ENCODE measurements at places on chromosomes 3 and 15.

- no peak for DNase-seq
Measured at GRCh38 chr3:27719314-27720003, 2.7 kb downstream of the EOMES start.

DNA sequence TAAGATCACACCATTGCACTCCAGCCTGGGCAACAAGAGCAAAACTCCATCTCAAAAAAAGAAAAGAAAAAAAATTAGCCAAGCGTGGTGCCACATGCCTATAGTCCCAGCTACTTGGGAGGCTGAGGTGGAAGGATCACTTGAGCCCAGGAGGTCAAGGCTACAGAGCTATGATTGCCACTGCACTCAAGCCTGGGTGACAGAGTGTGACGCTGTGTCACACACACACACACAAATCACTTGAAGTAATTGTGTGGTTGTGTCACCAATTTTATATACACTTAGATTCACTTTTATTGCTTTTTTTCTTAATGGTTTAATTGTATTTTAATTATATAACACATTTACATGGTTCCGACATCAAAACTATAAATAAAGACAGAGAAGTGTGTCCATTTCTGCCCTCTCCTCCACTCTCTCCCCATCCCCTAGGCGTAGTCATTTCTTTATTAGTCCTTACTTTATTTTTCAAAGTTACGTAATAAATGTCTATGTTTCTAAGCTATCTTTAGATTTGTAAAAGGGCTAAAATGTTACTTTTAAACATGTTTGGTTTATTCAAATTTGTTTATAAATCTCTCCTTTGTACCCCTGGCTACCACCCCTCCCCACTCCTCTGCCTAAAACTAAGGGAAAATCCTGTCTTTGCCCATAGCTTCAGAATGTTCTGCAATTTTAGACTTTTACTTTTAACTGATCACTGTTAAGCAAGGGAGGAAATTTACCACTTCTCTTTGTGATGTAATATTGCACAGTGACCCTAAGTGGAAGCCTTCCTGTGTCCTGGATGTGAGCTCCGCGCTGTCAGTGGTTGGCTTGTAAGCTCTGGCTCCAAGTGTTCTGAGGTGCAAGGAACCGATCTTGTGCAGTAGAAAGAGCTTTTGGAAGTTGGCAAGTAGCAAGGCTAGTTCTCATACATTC is 10.8 kb upstream of the VILL start:
- no peak for DNase-seq

- no peak for DNase-seq
Measured at GRCh38 chr15:55113736-55114135, 83.0 kb downstream of the RSL24D1 start.

- no peak for DNase-seq
Measured at GRCh38 chr3:178810181-178810580, 261.4 kb downstream of the ZMAT3 start.

DNA sequence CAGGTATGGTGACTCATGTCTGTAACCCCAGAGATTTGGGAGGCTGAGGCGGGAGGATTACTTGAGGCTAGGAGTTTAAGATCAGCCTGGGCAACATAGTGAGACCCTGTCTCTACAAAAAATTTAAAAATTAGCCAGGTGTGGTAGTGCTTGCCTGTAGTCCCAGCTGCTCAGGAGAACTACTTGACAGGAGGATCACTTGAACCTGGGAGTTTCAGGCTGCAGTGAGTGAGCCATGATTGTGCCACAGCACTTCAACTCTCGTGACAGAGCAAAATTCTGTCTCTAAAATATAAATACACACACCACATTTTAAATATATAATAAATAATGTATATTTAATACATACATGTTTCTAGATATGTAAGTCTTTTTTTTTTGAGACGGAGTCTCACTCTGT is 53.5 kb upstream of the TEX264 start:
- no peak for DNase-seq
